Endothelial cell (in vitro differentiated cells): ENCODE measurements at places on chromosomes 13 and 19.

DNA sequence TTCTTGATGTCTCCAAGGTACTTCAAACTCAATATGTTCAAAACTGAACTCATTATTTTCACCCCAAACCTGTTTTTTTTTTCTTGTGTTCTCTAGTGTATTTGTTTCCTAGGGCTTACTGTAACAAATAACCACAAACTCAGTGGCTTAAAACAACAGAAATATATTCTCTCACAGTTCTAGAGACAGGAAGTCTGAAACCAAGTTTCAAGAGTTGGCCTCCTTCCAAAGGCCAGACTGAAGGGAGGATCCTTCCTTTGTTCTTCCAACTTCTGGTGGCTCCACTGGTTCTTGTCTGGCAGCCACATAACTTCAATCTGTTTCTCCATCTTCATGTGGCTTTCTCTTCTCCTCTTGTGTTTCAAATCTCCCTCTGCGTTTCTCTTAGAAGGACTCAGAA is 62.0 kb upstream of the PDCD5 start:
- no peak for DNase-seq

- DNase-seq: no peak
Measured at GRCh38 chr19:10964903-10965302, 4.1 kb downstream of the SMARCA4 start.

- DNase-seq: no peak
Measured at GRCh38 chr13:50412046-50412617, 396.9 kb downstream of the KCNRG start.

GRCh38 chr13:73993661-73994060 is 140.5 kb downstream of the KLF12 start:
- no peak for DNase-seq

DNA sequence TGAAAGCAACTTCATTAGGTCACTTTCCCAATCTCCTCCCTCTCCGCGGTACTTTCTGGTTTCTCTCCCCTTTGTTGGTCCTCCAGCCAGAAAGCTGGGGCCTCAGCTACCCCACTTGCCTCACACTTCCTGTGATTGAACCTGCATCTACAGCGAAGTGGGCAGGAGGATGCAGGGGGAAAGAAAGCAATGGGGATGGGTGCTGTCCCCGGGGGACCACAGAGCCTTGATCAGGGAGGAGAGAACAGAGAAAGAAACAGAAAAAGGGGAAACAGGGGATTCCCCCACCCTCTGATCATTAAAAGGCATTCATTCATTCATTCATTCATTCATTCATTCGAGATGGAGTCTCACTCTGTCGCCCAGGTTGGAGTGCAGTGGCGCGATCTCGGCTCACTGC is 74.2 kb downstream of the TRPM4 start:
- no peak for DNase-seq

DNA sequence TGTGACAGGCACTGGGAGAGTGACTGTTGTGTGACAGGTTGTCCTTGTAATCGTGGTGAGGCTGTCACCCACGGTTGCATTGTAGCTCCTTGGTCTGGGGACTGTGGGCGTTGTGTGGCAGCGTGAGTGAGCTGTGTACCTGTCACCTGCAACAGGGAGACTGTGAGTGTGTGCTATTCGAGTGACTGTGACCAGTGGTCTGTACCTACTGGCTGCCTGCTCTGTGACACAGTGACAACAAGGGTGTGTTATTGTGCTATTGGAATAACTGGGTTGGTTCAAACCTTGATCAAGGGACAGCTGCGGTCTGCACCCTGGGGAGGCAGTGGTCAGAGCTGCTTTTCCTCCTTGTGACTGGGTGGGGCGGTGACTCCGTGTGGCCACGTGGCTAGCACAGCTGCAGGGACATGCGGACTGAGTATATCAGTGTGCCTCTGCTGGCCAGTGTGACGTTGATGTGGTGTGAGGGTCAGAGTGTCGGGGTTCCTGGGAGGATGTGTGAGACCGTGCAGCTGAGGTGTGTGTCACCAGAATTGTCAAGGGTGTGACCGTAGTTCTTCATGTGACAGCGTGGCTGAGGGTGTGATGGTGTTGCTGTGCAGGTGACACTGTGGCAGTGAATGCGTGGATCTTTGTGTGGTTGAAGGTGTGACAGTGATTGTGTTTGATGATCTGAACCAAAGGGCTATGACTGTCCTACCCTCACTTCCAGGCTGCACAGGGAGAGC is 10.1 kb upstream of the NFIX start:
- no peak for DNase-seq

DNA sequence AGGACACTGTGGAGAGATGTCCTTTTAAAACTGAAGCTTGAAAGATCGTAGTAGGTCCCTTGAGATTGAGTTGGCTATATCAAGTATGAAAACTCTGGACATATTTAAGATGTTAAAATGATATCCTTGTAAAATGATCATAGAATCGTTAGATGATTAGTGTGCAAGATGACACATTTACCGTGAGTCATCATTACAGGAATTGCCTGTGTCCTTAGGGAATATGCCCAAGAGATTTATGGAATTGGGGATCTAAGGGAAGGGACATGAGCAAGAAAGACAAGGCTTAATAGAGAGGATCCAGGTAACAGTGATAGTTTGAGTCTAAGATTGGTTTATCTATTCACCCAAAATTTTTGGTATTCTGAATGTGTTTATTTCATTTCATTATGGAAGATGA is 233.7 kb downstream of the GPC5 start:
- no peak for DNase-seq

GRCh38 chr13:31209841-31210210 is 10.1 kb downstream of the B3GLCT start:
- no peak for DNase-seq

- peak; percentile 91 for DNase-seq
Measured at GRCh38 chr19:9791552-9792205, 23.1 kb upstream of the ZNF846 start.

- no peak for DNase-seq
Measured at GRCh38 chr13:60745343-60745742, 348.3 kb downstream of the TDRD3 start.

DNA sequence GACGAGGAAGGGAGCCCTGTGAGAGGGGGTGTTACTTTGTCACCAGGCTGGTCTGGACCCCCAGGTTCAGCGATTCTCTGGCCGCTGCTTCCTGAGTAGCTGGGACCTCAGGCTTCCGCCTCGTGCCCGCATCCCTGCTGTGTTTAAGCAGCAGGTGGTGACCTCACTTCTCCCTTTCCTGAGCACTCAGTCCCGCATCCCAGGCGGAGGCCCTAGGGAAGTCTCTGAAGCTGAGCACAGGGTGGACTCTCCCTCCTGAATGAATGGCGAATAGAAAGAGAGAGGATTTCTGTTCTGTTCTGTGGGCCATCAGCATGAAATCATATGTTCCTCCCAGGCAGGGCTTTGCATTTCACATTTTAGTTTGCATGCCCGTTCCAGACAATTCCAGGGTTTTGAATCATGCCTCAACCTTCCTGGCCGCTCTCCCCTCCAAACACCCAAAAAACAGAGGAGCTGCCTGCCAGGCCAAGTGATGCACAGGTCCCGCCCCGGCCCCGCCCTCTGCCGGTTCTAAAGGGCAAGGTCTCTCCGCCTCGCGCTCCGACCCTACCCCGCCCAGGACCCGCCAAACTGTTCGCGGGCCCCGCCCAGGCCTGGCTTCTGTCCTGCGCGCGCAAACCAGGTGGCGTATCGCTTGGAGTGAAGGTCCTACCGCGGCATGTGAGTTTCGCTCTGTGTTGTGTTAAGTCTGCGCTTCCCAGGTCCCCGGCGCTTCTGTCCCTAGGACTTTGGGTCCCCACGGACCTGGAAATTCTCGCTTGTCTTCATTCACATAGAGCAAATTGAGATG is 35.1 kb upstream of the ZNF808 start:
- DNase-seq: peak; percentile 45

DNA sequence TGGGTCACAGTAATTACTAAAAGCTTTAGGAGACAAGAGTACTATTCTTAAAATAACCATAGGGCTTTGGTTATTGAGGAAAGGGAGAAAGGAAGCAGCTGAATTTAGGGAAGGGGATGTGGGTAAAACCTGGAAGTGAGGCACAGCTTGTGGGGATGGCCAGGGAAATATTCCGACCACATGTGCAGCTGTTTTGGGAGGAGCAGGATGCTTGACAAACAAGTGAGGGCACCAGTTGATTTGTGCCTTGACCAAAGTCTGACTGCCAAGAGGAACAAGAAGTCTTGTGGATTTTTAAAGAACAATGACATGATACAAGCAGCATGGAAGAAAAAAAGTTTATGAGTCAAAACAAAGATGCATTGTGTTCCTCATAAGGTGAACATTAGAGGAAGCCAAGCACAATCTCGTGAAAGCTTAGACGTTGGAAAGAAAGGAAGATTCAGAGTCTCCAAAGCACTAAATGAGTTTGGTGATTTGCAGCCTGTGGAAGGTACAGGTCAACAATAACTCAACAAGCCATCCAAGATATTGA is 108.5 kb upstream of the GPC6 start:
- peak; percentile 16 for DNase-seq

- DNase-seq: no peak
Measured at GRCh38 chr19:2356036-2356646, 3.9 kb upstream of the TMPRSS9 start.

- peak; percentile 56 for DNase-seq
Measured at GRCh38 chr13:72255908-72256307, 388.9 kb upstream of the DACH1 start.

DNA sequence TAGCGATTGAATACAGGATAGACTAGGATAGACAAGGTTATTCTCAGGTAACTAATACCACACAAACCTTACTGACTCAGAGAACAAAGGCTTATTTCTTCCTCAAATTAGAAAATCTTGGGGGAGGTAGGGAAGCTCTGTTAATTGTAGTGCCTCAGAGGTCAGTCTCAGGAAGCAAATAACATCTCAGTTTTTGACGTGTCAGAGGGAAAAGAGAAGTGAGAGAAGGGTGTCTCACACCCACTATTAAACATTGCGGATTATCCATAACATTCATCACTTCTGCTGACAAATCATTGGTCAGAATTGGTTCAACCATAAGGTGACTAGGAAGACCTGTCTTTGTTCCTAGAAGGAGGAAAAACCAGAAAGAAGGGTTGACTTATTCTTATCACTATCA is 579.4 kb upstream of the MIR17HG start:
- no peak for DNase-seq

DNA sequence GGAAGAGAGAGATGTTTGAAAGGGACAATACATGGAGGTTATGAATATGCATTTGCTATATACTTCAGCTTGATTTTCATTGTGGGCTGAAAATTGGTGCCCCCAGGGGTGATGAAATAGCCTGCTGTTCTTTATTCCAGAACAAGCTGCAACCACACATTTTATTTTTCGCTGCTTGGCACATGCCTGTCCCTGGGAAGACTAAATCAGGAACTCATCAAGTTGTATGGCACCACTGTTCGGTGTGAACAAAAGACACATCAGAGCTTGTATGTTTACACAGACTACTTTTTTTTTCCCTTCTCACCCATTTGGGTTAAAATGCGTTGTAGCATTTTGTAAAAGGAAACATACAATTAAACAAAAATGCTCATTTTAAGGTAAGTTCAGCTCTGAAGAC is 230.7 kb downstream of the NALCN start:
- no peak for DNase-seq

- no peak for DNase-seq
Measured at GRCh38 chr13:97224544-97225300, 2.6 kb downstream of the MBNL2 start.

DNA sequence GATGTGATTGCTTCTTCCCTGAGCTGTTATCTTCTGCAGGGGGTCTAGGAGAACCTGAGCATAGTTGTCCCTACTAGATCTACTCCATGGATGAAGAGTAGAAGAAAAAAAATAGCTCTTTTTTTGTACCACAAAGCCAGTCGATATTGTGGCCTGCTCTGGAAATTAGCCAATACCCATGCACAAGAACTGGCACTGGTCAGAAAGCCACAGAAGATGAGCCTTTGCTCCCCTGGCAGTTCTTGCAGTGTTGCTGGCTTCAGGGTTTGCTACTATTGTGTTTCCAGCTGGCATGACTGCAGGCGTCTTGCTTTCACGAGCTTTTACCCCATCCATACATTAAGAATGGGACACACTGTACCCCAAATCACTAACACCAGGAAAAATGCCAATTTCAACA is 547.7 kb upstream of the KLF12 start:
- no peak for DNase-seq

GRCh38 chr13:41961466-41961760 is 504 bp upstream of the VWA8 start:
- no peak for DNase-seq

GRCh38 chr13:99196466-99197116 is 4.1 kb upstream of the UBAC2 start:
- no peak for DNase-seq

GRCh38 chr13:101942038-101942437 is 459.8 kb downstream of the FGF14 start:
- peak; percentile 54 for DNase-seq

GRCh38 chr19:46022431-46023310 is at the start of gene PGLYRP1:
Gene PGLYRP1 (minus strand): TSS chr19:46023053. CDS start chr19:46023021, 32 bp downstream.
- no peak for DNase-seq

GRCh38 chr13:18991060-18991459 is 190.6 kb downstream of the TUBA3C start:
- DNase-seq: no peak

DNA sequence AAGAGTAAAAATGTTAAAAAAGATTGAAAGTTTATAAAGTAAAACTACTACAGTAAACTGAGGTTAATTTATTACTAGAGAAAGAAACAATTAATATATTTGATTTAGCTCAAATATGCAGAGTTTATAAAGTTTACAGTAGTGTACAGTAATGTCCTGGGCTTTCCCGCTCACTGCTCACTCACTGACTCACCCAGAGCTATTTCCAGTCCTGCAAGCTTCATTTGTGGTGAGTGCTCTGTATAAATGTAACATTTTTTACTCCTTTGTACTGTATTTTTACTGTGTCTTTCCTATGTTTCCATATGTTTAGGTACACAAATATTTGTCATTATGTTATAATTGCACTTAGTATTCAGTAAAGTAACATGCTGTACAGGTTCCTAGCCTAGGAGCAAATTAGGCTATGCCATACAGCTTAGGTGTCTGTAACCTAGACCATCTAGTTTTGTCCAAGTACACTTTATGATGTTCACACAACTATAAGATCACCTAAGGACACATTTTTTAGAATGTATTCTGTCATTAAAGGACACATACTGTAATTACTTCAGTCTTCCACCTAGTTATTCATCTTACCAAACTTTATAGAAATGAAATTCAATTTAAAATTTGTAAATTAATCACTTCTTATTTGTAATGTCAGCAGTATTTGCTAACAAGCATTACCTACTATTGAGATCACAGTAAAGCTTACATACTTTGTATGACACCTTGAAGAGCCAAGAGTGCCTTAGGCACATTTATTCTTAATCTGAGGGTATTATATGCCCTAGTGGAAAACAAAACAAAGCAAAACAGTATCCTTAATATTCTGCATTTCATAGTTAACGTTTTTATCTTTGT is 683.4 kb downstream of the PCDH9 start:
- no peak for DNase-seq

DNA sequence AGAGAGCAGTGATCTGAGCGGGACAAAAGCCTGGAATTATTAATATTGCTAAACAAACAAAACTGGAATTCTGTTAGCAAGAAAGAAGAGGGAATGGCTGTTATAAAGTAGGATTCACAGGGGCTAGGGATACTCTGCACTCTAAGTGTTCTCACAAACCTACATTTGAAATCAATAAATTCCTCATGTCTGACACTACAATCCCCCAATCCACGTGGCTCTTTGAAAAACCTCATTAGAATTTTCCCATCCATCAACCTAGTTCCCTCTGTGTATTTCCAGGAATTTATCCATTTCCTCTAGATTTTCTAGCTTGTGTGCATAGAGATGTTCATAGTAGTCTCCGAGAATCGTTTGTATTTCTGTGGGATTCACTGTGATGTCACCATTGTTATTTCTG is 307.5 kb downstream of the RBM26 start:
- DNase-seq: no peak
